G401 (cell line): ENCODE measurements at places on chromosomes 2 and 18. TPM values are rescaled to one million over a fixed set of nuclear protein-coding genes. Genes with fewer than 3 reads are reported as not detected.

Gene VAMP8
- total RNA-seq = 69.9 and 73.2 TPM in 2 replicates

- DNase-seq = no peak
Observed at GRCh38 chr2:47179388-47179787, 24.3 kb upstream of the STPG4 start.

Gene SP5
- not detected in 2 replicates for total RNA-seq

Gene IL1R2
- total RNA-seq = not detected in 2 replicates

DNA sequence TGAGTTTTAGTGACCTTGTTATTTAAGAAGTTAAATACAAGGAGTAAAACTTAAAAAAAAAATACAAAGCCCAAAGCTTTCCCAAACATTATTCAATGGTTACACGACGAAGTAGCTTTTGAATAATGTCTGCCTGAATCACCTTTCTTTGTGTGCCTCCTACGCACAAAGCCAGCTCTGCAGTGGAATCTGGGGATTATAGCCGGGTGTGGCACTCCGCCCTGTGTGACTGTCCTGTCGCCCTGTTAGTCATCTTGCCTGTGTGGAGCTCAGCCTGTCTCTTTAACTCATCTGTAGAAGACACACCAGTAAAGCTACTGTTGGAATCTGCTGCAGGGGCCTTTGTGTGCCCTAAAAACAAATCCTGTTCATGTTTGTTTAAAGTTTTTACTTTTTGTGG is 79.4 kb upstream of the TCF7L1 start:
- DNase-seq = no peak

Gene MSTN
- not detected in 2 replicates for total RNA-seq

DNA sequence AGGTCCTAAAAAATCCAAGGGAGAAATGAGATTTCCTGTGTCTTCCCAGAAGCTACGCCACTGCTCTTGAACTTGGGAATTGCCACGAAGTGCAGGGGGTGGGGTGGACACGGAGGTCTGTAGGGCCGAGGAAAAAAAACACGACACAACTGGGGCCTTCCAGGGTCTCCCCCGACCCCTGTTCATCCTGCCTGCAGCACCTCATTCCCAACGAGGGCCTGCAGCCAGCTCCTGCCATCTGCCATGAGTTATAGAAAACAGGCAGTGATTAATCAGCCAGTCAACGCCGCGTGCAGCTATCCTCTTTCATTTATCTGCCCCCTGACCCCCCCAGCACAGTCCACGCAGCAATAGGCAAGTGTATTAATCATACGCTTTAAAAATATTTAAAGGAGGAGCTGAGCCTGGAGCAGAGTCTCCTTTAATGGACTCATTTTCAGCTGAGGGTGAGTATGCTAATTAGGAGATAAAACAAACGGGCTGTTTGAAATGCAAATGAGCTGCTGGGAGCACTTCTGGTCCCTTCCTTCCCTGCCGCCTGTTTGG is 209.9 kb downstream of the TFCP2L1 start:
- peak; percentile 68 for DNase-seq

GRCh38 chr2:198312596-198313483 is 508.4 kb downstream of the PLCL1 start:
- DNase-seq = no peak

DNA sequence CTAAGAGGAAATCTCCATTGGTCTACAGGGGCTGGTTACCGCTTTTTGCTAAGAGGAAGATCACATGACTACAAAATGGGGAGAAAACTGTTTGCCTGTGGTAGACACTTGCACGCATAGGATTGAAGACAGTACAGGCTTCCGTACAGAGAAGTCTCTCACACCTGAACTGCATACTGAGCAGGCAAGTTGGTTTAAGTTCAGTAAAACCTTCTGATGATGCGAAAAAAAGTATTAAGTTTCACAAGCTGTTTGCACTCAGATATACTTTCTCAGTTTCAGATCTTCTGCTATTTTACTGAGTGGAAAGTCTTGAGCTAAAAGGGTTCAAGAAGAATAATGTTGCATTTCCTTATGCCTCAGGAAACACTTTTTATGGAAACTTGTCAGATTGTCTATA is 292.2 kb upstream of the MC4R start:
- DNase-seq = no peak

GRCh38 chr18:25278394-25278793 is 73.6 kb downstream of the ZNF521 start:
- peak; percentile 54 for DNase-seq

Gene SPDYA
- total RNA-seq = 0.17 and 1.7 TPM in 2 replicates

DNA sequence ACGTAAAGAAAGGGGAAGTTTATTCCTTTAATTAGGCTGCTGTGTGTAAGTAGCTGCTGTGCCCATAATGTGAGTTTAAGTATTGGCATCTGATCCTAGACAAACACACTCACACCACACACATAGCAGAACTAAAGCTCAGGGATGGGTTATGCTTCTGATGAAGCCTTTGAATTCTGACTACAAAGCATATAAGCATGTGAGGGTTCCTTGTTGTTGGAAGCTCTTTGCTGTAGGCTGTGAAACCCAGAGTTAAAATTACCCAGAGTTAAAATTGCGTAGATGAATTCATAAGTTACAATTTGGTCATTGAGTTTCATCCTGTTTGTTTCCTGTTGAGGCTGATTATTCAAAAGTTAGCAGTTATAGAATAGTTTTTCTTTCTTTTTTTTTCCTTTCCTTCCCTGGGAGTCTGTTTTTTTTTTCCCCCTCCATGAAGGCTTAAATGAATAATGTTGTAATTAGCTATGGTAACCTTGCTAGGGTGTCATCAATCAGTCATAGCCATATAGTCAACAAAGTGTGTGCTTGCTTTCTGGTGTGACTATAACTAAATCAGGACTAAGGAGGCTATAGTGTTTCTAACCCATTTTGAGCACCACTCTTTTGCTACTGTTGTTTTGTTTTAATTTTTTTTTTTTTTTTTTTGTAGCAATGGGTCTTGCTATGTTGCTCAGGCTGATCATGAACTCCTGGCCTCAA is 426.1 kb downstream of the PARD3B start:
- DNase-seq = no peak

Gene ST6GAL2
- total RNA-seq = not detected in 2 replicates

DNA sequence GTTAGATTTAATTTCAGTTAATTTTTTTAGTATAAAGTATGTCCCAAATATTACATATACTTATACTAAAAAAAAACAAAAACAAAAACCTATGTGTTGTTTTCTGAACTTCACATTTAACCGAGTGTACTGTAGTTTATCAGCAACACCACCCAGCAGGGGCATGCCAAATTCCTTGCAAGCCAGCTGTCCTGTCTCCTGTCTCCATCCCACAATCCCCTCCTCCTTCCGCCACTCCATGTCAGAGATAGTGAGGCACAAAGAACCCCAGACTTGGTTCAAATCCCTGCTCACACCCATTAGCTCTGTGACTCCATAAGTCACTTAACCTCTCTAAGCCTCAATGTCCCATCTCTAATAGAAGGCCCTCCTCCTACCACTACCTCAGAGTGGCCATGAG is 9.4 kb downstream of the CHST10 start:
- DNase-seq = no peak

Gene NPPC
- 1.6 and 2.6 TPM in 2 replicates for total RNA-seq

Gene LYG2
- total RNA-seq = not detected in 2 replicates

- DNase-seq = no peak
Observed at GRCh38 chr2:120650022-120650644, 85.5 kb upstream of the GLI2 start.

DNA sequence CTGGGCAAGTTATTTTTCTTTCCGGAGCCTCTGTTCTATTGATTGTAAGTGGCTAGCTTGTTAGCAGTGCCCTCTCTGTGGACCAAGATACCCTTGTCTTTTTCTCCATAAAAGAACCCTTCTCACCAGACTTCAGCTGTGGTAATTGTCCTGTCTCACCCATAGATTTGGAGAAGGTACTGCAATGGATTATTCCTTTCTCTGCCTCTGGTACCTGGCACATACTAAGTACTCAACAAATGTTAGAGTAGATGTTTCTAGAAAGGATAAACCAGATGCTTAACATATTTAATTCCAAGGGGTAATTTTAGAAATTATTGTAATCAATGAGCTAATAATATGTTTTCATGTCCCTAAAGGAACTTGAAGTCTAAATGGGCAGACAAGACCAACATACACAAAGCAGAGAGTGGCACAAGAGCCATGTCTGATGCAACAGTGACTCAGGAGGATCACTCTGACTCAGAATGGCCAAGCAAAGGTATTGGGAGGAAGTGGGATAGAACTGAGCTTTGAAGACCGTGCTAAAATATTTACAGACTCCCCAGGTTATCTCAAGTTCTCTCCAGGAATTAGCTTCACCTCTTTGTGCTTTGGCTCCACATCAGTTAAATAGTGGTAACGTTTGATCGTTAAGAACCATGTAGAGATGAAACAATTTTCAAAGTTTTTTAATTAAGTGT is 129.7 kb upstream of the OSR1 start:
- DNase-seq = no peak

Gene AGXT
- total RNA-seq = not detected in 2 replicates

Gene DUSP19
- 3.4 and 4.6 TPM in 2 replicates for total RNA-seq

GRCh38 chr2:204680576-204680975 is 135.3 kb downstream of the PARD3B start:
- DNase-seq = no peak

Gene MATN3
- not detected in 2 replicates for total RNA-seq

Gene ABCG5
- total RNA-seq = not detected in 2 replicates

Gene GTF2A1L
- not detected in 2 replicates for total RNA-seq

DNA sequence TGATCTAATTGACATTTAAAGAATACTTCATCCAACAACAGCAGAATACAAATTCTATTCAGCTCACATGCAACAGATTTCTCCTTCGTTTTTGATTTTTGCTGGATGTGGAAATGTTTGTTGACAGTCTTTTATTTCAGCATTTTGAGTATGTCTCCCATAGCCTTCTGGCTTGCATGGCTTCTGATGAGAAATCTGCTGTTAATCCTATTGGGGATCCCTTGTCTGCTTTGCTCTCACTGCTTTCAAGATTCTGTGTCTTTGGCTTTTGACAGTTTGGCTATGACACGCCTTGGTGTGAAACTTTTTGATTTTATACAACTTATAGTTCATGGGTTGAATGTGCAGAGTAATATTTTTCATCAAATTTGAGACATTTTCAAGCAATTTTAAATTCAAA is 44.7 kb downstream of the TRABD2A start:
- no peak for DNase-seq

Gene CRYBA2
- total RNA-seq = not detected in 2 replicates

Gene IL36RN
- not detected in 2 replicates for total RNA-seq

GRCh38 chr2:157250836-157251235 is 6.7 kb upstream of the GALNT5 start:
- DNase-seq = no peak

Gene MYO1B
- 32.6 TPM in 1 of 2 replicates, not detected in the other for total RNA-seq

GRCh38 chr2:73068147-73068546 is 3.4 kb downstream of the SFXN5 start:
- no peak for DNase-seq

DNA sequence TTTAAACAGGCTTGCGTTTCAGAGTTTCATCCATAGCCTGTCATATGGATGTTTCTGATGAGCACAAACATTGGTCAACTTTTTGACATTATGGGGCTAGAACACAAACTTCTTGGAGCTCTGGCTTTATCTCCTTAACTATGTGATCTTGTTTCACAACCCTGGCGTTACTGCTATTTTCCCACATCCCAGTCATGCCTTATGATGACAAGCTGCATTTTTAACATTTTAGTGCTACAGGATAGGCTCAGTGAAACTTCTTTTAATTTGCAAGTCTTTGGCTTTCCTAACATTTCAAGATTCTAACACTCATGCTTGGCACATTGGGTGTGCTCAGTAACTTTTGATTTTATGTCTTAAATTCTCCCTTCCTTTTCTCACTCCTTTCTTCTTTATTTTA is 21.0 kb upstream of the PDE1A start:
- no peak for DNase-seq

Gene SIX3
- total RNA-seq = not detected in 2 replicates

GRCh38 chr18:48828691-48829442 is 121.9 kb downstream of the SMAD7 start:
- no peak for DNase-seq

DNA sequence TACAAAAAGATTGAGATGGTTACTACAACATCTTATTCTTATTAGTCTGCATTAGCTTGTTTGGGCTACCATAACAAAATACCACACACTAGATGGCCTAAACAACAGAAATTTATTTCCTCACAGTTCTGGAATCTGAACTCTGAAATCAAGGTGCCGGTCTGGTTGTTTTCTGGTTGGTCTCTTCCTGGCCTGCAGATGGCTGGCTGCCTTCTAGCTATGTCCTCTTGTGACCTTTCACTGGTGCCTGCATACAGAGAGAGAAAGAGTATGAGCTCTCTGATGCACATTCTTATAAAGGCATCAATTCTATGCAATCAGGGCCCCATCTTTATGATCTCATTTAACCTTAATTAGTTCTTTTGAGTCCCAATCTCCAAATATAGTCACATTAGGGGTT is 696.5 kb downstream of the TDRD15 start:
- DNase-seq = no peak

Gene MC2R
- not detected in 2 replicates for total RNA-seq

DNA sequence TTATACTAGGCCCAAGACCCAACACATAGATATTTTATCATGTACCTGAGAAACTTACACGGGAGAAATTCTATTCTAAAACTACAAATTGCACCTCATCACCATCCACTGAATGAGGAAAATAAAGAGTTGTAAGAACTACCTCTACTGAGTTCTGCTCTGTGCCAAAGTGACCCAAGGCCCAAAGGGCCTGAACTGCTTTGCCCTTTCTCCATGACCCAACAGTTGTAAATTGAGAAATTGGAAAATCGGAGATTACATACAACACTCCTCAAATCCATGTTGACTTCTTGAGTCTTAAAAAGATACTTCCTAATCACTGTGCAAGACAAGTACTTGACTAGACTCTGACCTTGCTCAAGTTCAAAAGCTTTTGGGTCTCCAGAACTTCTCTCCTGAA is 8.8 kb downstream of the NR4A2 start:
- no peak for DNase-seq

GRCh38 chr2:136363900-136364299 is 246.0 kb upstream of the CXCR4 start:
- peak; percentile 46 for DNase-seq

Gene SNRNP27
- total RNA-seq = 51.7 and 63.0 TPM in 2 replicates
